ENCODE measurements at places on chromosomes 5 and 9. TPM values are rescaled to one million over a fixed set of nuclear protein-coding genes. Genes with fewer than 3 reads are reported as not detected.

ANKRD55 gene
- total RNA-seq, result not detected

SLC6A7 gene
- total RNA-seq, result not detected

OTULINL gene
- total RNA-seq, result 19.9 TPM

ARHGEF39 gene
- total RNA-seq, result 4.1 TPM

NUTM2G gene
- not detected for total RNA-seq

TERT gene
- total RNA-seq, result not detected

RGMB gene
- 33.4 TPM for total RNA-seq

SARDH gene
- 5.3 TPM for total RNA-seq

OGN gene
- total RNA-seq, result under 0.01 TPM

DDX46 gene
- 20.0 TPM for total RNA-seq

MYORG gene
- total RNA-seq, result 2.6 TPM

ELOVL7 gene
- not detected for total RNA-seq

ADAMTS13 gene
- 0.86 TPM for total RNA-seq

SPINK6 gene
- 1.1 TPM for total RNA-seq

FLT4 gene
- not detected for total RNA-seq

LRRC19 gene
- total RNA-seq, result not detected

ZNF366 gene
- total RNA-seq, result not detected

PCDHA10 gene
- not detected for total RNA-seq

PDZD2 gene
- total RNA-seq, result 1.4 TPM

IGFBPL1 gene
- not detected for total RNA-seq

LRRC70 gene
- total RNA-seq, result not detected

PCDHA1 gene
- total RNA-seq, result not detected

PTPN3 gene
- 0.29 TPM for total RNA-seq

GPR150 gene
- total RNA-seq, result 0.18 TPM

PLAC8L1 gene
- not detected for total RNA-seq

AQP3 gene
- total RNA-seq, result 2.3 TPM

DBH gene
- not detected for total RNA-seq

Measured in myometrial cell (primary cell).